ENCODE measurements at places on chromosomes 3 and 15.
A peak's percentile ranks its signal among the peaks of the same experiment; 100 is the strongest.

GRCh38 chr3:152671446-152672319 is 163.2 kb upstream of the P2RY1 start:
- DNase-seq = no peak

DNA sequence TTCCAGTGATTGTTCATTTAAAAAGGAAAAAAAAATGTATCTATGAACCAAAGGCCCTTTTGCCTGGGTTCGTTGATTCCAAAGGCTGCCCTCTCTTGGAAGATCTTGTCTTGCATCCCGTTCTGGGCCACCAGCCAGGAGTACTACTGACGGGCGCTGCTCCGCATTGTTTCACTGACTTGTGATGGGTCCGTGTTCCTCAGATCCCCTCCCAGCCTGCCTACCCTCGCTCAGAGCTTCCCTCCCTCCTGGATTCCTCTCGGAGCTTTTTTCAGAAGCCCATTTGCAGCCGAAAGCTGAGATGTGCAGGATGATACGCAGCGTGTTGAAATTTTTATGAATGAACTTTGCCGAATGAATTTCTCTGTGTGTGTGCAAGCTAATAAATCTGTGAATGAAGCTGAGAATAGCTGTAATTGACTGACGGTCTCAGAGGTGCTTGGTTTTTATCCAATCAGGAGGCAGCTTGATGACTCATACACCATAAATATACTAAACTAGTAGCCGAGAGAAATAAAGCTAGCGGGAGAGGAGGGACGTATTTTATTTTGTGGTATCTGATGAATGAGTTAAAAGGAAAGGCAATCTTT is at the start of gene SHC4:
TSS of gene SHC4 (minus strand) at position 396 of the 590 bp plus-strand sequence. CDS start 904 bp downstream, outside the sequence.
- peak; percentile 31 for DNase-seq

- no peak for DNase-seq
These were observed 31.1 kb upstream of the SMAD6 start for GRCh38 chr15:66670762-66671580.

GRCh38 chr3:13008155-13008995 is 64.9 kb downstream of the IQSEC1 start:
- no peak for DNase-seq

DNA sequence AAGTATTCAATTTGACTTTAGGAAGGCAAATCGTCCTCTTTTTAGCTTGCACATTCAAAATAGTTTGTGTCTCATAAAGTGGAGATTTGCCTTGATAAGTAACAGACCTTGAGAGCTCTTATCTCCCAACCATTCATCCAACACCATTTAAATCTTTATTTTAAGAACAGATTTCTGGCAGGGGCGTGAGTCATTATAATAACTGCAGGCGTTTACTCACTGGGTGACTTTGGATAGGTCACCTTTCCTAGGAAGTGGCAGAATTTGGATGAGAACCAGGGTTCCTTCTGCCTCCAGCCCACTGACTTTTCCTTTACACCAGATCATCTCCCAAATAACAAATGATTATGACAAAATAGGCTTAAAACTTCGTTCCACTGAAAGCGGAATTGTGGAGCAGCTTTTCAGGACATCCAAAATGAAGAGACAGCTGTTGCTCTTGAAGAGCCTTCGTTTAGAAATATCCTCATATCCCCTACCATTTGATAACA is 5.0 kb downstream of the LMCD1 start:
- DNase-seq = no peak

- DNase-seq = no peak
These were observed 68.7 kb downstream of the LRTM1 start for GRCh38 chr3:54859184-54859583.

- DNase-seq = no peak
These were observed 10.0 kb downstream of the HEXA start for GRCh38 chr15:72365844-72366243.

DNA sequence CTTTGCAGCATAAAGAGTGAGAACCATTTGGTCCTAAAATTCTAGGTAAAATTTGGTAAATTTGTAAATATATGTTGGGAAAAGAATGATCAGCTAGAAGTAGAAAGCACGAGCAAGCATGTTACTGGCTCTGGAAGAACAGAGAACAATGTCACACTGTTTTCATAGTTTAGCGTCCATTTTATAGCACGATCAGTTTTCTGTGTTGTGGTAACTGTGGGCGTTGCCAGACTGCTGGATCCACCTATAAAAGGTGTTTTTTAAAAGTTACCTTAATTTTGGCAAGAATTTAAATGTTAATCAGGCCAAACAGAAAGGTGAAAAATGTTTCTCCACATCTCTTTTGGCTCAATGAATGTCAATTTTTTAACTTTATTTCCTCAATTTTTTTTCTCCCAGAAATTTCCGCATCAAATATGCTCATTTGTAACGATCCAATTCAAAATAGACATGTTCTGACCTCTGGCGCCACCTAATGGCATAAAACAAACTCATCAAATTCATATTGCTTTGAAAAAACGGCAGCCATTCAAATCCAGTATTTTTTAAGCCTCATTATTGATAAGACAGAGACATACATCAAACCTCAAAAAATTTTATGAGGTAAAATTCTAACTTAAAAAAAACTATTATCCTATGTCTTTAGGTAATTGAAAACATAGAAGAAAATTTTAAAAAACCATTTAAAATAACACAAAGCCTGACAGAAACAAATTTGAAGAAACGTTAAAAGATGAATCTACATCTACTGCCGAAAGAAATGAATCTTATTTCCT is 5.5 kb upstream of the GP5 start:
- peak; percentile 39 for DNase-seq

DNA sequence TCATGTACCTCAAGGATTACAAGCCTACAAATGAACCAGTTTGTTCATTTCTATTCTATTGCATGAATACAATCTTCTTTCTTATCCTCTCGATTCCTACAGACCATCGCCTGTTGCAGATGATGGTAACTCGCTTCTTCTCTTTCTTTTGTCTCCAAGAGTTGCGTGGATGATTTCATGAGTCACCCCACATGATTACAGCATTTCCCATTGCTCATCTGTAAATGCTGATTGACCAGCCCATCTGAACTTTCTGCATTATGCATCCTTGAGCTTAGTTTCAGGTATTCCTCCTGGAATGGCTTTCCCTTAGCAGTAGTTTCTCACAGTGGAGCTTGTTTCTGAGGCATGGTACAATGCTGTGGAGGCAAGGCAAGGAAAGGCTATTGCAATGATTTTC is 109.6 kb upstream of the TOPAZ1 start:
- no peak for DNase-seq

DNA sequence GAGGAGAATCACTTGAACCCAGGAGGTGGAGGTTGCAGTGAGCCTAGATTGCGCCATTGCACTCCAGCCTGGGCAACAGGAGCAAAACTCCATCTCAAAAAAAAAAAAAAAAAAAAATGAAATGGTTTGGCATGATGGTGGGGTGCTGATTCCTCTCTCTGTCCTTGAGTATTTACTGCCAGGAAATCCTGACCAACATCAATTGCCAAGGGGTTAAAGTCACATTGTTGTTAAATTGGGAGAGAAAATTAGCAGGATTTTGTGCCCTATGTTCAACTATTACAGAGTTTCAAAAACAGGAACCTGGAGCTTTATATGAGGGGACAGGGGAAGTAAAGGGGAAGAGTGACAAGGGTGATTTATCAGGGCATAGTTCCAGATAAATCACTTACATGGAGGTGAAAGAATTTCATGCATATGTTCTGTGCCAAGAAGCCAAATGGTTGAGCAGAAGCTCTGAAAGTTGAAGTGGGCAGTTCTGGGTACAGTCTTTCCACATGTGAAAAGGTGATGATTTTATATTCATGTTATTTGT is 70.5 kb upstream of the TSEN2 start:
- DNase-seq = no peak

- DNase-seq = no peak
These were observed 137.7 kb upstream of the RASGRP1 start for GRCh38 chr15:38702178-38702912.

- DNase-seq = no peak
These were observed 2.7 kb downstream of the CERS3 start for GRCh38 chr15:100526027-100526481.

DNA sequence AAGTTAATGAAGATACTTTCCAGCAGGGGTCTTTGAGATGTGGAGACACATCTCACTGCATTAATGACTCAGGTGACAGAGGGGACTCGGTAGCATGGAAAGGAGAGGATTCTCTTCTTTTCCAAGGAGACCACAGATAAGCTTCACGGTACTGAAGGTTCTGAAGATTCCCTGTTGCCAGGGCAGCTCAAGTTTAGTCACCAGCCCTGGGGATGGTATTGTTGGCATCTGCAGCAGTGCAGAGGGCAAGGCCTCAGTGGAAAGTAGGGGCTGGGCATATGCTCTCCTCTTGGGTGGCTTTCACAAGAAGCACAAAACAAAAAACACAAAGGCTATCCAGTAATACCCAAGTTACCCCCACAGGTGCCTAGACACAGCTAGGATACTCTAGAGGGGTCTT is 38.0 kb upstream of the MRPL3 start:
- no peak for DNase-seq

DNA sequence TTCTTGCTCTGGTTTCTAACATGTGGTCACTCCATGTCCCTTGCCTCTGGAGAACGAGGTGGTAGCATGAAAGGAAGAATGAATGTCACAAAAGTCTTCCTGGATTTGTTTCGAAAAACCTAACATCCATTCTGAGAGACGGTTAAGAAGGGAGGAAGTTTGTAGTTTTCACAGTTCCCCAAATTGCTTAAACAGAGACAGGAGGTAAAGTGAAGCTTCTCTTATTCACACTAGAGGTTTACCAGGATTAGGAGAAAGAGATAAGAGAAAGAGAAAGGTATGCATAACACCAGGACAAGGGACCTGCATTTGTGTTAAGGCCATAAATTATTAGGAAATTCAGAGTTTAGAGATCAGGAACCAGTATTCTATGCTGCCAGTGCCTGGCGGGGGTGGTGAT is 228.1 kb downstream of the CPNE4 start:
- no peak for DNase-seq

DNA sequence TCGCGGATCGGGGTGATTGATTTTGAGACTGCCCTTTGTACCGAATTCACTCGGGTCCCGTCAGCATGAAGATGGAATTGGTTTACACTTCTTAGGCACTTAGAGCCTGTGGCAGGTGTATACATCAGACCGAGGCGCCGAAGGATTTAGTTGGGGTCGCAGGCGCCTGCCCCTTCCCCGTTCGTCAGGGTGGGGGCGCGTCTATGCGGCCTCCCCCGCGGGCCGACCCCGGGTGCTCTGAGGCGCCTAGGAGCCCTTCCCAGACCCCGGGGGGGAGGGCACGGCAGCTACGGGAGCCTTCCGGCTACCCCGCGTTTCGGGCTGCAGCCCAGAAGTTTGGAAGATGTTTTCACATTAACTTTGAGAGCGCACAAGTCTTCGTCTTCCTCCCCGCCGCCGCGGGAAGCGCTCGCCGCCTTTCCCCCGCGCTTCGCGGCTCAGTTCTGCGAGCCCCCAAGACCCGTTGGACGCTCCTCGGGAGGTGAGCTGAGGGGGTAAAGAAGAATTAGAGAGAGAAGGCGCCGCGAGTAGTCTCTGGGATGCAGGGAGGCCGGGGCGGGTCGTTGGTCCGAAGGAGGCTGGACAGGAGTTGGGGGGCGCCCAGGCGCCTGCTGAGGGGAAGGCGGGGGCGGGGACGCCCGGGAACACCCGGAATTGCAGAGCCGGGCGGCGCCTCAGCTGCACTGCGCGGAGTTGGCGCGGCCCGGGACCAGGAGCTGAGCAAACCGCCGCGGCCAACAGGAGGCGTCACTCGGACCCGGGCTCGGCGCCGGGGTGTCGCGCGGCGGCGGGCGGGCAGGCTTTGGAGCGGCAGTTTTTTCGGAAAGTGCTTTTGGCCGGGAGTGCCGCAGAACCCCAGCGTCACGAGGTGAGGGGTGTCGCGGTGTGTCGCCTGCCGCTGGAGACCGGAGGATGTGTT is 780 bp downstream of the TIPARP start:
- DNase-seq = peak; percentile 62

GRCh38 chr3:60240492-60240891 is 1010.8 kb downstream of the FHIT start:
- DNase-seq = no peak

DNA sequence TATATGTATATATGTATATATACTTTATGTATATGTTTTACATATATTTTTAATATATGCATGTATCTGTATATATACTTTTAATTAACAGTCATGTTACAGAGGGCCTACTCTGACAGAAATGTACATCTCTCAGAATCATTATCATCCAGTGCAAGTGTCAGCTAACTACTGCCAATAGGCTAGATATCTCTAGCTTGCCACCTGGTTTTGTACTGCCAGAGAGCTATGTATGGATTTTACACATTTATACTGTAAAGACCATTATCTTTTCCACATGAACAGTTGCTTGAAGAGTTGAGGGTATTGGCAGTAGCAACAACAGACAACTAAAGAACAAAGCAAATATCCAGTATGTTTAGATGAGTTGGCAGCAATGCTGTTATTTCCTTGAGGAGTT is 99.7 kb upstream of the VGLL3 start:
- DNase-seq = no peak

DNA sequence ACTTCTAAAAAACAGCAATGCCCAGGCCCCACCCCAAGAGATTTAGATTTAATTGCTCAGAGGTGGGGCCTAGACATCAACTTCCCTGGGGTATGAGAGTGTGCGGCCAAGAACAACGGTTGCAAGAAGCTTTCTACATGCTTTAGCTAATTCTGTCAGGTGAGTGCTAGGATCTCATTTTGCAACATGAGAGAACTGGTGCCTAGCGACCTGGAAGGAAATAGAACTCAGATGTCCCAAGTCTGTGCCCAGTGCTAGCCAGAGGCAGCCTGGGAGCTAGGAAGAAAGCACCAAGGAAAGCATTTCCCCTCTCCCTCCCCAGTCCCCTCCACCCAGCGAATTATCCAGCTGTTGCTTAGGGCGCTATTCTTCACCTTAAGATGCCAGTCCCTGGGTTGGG is 22.9 kb upstream of the HRH1 start:
- DNase-seq = no peak

DNA sequence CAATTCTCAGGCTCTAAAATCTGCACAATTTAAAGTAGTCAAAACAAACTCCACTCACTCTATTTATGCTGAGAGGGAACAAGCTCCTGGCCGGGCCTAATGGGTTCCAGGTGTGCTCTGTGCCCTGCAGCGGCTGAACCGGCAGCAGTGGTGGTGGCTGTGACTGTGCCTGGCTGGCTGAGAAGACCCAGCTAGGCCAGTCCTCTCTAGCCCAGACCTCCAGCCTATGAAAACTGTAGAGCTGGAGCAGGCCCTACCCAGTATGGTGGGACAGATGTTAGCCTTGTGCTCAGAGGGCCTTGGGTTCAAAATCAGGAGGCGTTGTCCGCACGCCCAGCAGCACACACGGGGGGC is 37.0 kb downstream of the EPHB3 start:
- no peak for DNase-seq

- DNase-seq = no peak
These were observed 50.9 kb downstream of the SETD2 start for GRCh38 chr3:47112997-47113396.

- no peak for DNase-seq
These were observed 22.7 kb upstream of the RARB start for GRCh38 chr3:25405335-25405734.

DNA sequence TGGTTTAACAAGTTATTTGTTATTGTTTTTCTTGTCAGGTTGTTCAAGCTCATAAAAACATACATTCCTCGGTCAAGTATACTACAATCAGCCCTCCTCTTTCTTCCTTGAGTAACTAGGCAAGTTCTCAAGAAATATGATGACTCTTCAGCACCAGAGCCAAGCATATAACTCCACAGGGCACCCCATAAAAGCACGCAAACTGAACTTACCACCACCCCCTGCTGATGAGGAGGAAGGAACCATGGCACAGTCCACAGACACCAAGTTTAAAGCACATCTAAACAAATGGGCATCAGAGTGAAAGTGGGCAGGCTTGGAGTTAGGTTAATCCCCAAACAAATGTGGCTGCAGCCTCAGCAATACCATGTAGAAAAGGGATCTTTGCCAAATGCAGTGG is 5.3 kb downstream of the IP6K2 start:
- DNase-seq = no peak

- DNase-seq = no peak
These were observed 16.2 kb upstream of the PSTPIP1 start for GRCh38 chr15:76978522-76979330.
